ENCODE measurements at places on chromosomes 5 and 9.

DNA sequence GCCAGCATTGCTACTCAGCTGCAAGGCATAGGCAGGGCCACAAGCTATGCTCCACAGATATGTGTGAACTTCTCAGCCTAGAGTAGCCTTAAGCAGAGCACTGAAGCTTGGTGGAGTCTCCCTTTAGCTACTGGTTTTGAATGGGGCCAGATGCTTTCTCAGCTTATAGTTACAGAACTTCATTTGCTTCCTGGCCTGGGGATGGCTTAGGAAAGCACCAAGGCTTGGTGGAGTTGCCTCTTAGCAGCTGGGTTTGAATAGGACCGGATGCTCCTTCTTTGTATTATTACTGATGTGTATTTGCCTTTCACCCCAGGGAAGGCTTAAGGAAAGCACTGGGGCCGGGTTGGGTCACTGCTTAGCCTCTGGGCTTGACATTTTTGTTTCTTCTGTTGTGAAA is 497.8 kb upstream of the SEMA6A start:
- DNase-seq: no peak

GRCh38 chr5:171927345-171927941 is 79.0 kb downstream of the FBXW11 start:
- DNase-seq: no peak

DNA sequence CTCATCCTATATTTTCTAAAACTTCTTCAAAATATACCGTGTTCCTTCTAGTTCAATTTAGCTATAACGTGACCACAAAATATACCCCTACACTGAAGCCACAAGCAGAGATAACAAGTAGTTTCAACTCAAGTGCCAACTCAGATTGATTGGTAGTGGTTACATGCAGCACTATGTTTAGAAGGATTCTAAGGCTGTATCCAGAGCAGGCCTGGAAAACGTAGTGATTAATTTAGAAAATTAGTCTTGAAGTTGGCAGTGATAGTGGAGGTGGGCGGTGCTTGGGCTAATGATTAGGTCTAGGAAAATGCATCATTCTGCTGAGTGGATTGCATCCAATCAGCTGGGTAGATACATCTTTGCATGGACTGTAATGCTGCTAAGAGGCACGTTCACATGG is 61.5 kb downstream of the MAMDC2 start:
- no peak for DNase-seq

GRCh38 chr5:153618867-153619266 is 128.4 kb downstream of the GRIA1 start:
- no peak for DNase-seq

GRCh38 chr5:58458141-58458742 is 1.6 kb downstream of the PLK2 start:
- DNase-seq: no peak

DNA sequence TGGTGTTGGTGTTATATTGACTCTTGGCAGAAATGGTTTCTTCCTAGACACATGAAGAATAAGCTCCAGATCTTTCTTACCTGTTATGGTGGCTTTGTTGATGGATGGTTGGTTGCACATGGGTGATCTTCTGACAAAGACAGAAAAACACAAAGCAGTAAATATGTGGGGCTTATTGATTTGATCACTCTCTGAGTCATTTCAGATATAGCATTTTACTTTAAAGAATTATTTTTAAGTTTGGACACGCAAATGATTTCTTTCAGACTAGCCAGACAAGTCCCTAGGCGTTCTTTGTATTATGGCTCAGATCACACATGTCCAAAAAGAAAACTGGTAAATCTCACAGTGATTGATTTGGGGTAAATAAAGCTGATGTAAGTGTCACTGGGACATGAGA is 597.6 kb downstream of the RAB3C start:
- no peak for DNase-seq

GRCh38 chr5:83711982-83712601 is 8.6 kb downstream of the HAPLN1 start:
- DNase-seq: peak; percentile 9

- DNase-seq: no peak
Measured at GRCh38 chr5:139725073-139725830, 70.4 kb upstream of the PSD2 start.

DNA sequence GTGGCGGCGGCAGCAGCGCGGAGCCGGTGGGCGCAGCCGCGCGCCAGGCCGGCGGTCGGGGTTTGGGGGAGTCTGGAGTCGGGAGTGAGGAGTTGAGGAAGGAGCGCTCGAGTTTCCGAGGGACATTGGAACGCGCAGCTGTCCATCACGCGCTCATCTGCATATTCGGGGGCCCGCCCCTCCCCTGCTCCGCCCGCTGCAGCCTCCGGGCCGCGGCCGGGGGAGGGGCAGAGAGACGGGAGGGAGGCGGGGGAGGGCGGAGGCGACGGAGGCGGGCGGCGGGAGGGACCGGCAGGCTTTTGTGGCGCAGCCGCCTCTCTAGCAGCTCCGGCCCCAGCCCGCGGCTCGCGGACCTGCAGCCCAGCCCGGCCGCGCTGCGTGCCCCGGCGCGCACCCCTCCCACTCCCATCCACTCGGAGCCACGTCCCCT is at the start of gene IRX2:
TSS of gene IRX2 (minus strand) at position 86 of the 430 bp plus-strand sequence. CDS start 264 bp downstream, outside the sequence.
- DNase-seq: no peak

GRCh38 chr9:84775056-84775643 is 105.6 kb downstream of the NTRK2 start:
- DNase-seq: no peak

- DNase-seq: no peak
Measured at GRCh38 chr5:31982621-31983020, 191.5 kb downstream of the GOLPH3 start.

GRCh38 chr5:1080432-1080831 is 31.4 kb downstream of the SLC12A7 start:
- no peak for DNase-seq

DNA sequence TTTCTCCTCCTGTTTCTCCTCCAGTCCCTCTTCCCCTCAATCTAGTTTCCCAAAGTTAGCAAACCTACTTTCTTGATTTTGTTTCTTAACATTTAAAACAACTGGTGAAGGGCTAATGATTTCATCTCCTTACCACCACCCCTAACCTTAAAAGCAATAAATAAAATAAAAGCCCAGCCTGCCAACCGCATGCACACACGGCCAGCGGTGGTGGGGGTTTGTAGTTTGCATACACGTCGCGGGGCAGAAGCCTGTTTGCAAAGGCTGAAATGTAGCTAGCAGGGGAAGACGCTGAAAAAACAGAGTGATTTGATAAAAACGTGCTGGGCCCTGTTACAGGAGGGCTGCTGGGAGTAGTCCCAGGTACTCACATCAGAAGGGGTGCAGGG is 1.9 kb upstream of the DMRT2 start:
- peak; percentile 14 for DNase-seq

DNA sequence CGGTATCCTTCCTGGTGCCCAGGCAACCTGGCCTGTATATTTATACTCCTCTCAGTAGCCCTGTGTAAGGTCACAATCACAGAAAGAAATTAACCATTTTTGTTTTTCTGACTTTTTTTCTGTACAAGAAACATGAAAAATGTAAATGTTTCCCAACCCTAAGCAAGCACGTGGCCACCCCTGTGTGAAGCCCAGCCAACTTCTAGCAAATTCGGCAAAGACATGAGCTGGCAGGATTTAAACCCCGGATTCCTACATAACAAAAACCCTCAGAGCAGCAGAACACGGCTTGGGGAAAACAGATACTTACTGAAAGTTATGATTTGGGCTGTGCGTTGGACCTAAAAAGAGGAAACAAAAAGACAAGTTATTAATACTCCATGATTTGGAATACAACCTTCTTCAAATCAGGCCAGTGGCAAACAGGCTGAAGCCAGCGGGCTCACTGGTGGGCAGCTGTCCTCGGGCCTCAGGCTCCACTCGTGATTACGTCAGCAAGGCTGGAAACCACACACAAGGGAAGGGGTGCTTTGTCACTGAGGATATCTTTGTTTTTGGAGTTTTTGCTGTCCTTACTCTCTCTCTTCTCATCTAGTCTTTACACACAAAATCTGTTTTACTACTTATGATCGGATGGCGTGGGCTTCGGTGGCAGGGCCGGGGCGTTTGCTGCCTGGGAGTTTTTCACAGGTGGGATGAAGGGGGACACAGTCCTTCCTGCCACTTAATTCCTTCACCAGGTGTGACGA is 194.1 kb downstream of the ROR2 start:
- no peak for DNase-seq

DNA sequence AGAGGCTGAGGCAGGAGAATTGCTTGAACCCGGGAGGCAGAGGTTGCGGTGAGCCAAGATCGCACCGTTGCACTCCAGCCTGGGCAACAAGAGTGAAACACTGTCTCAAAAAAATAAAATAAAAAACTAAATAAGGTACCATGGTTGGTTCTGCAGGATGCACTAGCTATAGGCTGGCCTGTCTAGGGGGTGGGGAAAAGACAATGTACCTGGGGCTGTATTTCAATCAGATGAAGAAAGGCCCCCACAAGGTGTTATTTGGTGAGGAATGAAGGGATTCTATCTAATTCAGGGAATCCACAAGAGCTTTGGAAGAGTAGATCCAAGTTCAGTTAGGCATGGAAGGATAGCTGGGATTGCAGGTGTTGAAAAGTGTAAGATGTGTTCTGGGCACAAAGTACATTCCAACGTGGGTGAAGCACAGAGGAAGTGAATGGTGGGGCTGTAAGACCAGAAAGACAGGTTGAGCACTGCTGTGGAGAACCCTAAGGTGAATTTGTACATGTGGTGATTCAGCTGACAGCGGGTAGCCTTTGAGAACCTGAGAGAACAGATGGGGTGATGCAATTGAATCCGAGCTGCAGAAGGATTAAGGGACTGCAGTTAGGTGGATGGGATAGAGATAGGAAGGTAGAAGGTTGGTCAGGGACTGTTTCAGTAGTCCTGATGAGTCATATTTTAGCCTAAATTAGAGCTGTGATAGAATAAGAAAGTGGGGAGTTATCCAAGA is 71.8 kb downstream of the CAST start:
- DNase-seq: no peak

DNA sequence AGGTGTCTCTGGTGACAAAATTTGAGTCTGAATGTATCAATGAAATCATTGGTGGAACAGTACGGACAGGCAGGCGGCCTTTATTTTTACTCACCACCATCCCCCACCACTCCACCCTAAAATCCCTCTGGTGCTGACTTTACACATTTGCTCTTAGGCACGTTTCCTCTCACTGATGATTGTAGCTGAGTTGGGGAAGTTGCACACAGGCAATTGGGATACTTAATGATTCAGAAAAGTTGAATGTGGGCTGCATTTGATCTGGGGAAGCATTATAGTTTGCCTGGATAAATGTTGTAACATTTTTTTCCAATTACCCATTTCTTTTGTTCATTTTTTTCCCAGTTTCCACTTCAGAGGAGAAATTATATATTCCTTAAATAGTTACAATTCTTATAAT is 658.4 kb downstream of the TLR4 start:
- no peak for DNase-seq

GRCh38 chr5:72325566-72326305 is 5.6 kb downstream of the PTCD2 start:
- no peak for DNase-seq

- no peak for DNase-seq
Measured at GRCh38 chr9:118273048-118273447, 568.8 kb downstream of the TLR4 start.

DNA sequence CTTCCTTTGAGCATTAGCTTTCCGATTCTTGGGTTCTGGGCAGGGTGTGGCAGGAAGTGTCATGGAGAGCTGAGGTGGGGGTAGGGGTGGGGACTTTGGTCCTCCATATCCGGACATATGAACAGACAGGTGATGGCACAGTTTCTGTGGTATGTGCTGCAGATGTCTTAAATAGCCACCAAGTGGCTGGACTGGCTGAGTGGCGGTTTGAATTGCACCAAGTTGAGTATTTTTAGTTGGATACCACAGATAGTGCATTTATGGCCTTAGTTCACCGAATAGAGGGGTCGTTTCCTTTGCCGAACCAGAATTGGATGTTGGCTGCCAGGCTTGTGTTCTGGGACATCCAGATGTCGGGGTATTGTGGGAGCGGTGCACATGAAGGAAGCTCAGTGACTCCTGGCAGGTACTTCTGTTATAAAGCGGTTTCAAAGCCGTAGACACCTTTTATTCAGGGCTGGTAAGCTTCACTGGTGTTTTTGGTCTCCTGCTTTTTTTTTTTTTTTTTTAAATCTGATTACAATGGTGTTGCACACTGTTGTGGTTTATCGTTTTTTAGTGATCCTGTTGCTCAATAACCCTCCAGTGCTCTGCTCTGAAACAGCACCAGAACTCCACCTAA is 15.1 kb upstream of the TNFAIP8 start:
- DNase-seq: no peak

- DNase-seq: no peak
Measured at GRCh38 chr5:138954257-138955012, 79.3 kb upstream of the LRRTM2 start.

GRCh38 chr5:1917830-1918487 is 35.2 kb upstream of the IRX4 start:
- no peak for DNase-seq

GRCh38 chr5:174694611-174695010 is 29.8 kb upstream of the MSX2 start:
- no peak for DNase-seq

DNA sequence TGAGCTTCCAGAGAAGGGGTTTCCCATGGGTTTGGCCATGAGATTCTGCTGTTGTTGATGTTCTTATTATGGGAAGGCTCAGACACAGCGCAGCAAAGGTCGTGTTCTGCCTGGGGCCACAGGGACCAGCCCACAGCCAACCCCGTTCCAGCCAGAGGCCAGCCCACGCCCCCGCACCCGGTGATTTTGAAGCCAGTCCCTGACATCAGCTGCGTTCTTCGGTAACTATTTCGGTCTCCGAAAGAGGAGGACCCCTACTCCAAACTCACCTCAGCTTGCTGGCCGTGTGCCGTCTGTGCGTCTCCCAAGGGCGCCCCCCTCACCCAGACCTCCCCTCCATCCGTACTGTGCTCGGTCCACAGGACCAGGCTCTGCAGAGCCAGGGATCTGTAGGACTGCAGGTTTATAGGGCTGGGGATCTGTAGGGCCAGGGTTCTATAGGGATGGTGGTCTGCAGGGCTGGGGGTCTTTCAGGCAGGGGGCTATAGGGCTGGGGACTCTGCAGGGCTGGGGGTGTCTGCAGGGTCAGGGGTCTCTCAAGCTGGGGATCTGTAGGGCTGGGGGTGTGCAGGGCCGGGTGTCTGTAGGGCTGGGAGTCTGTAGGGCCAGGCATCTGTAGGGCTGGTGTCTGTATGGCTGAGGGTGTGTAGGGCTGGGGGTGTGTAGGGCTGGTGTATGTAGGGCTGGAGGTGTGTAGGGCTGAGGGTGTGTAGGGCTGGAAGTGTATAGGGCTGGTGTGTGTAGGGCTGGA is 11.8 kb downstream of the COL5A1 start:
- no peak for DNase-seq

DNA sequence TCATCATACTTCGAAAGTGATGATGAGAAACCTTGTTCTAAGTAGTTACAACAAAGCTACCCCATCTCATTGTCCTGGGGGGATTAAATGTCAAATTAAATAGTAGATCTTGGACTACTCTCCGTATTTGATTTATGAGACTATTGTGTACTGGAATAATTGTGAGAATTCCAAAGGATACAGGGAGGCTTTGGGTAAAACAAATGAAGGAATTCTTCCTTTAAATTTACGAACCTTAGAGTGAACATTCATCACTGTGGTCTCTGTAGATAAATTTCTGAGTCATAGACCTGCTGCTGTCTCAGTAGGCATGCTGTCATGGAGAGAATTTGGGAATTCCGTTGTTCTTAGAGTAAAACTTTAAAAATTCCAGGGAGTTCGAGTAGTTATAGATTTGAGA is 836.2 kb downstream of the DNAH5 start:
- no peak for DNase-seq
